Right cardiac atrium (tissue), 5 donors: ENCODE measurements at places on chromosomes 1 and 21. TPM values are rescaled to one million over a fixed set of nuclear protein-coding genes. Genes with fewer than 3 reads are reported as not detected.

- DNase-seq: peak; percentile 94
Observed at GRCh38 chr1:209643285-209644020, 8.8 kb downstream of the LAMB3 start.

GRCh38 chr1:197618061-197618460 is 157.2 kb downstream of the DENND1B start:
- no peak for DNase-seq

DNA sequence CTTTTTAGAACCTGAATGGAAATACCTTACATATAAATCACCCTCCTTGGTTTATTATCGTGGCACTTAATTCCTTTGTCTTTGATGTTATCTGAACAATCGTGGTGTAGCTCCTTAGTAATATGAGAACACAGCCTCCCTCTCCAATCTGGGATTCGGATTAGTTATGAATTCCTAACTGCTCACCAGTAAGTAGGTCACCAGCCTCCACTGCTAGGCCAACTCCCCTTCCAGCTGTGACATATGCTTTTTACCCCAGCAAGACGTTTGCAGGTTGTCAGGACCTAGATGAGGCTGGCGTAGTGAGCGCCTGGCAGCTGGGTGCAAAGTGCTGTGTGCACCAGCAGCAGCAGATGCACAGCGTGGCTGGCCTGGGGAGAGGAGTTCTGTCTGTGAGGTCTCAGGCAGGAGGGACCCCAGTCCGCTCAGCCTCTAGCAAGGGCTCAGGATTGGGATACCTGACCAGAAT is 38.2 kb downstream of the NTPCR start:
- no peak for DNase-seq

GRCh38 chr1:240575981-240576662 is 35.8 kb downstream of the GREM2 start:
- no peak for DNase-seq

- DNase-seq: no peak
Observed at GRCh38 chr1:165217958-165218357, 138.6 kb downstream of the LMX1A start.

GRCh38 chr1:11772458-11772857 is 10.5 kb downstream of the C1orf167 start:
- peak; percentile 42 for DNase-seq

NCAM2 gene
- total RNA-seq: 8.2 TPM

- no peak for DNase-seq
Observed at GRCh38 chr1:185406006-185406690, 89.1 kb upstream of the IVNS1ABP start.

ALPL gene
- 20.6 TPM for total RNA-seq

LRRC38 gene
- total RNA-seq: 0.43 TPM

ARMH1 gene
- total RNA-seq: 1.1 TPM

DNA sequence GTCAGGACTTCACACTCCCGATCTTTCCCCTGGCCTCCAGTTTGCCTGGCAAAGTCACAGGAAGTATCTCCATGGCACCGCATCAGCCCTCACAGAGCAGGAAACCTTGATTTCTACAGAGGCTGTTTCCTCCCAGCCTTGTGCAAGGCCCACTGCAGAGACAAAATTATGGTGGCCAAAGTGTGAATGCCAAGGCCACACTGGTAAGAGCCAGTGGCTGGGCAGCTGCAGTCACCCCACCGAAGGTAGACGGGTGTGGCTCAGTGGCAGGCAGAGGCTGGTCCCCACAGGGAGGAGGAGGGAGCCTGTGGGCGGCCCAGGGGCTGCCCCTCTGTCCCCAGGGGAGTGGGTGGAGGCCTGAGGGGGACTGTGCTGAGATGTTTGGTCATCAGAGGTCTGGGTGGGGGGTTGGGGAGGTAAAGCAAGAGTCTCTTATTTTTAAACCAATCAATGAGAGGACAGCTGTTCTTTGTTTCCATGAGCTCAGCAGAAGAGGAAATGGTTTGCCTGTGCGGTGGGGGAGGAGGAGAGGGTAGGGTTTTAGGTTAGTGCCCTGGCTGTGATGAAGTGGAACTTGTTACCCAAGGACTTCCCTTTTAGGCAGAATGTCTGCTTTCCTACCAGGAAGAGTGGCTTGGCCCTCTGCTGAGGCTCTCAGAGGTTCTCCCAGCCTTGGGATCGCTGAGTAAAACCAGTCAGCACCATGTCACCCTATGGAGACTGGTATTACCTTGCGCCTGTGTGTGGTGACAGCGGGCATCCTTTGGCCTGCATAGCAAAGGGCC is 18.0 kb upstream of the BTG2 start:
- DNase-seq: peak; percentile 68

PALMD gene
- 78.9 TPM for total RNA-seq

DNA sequence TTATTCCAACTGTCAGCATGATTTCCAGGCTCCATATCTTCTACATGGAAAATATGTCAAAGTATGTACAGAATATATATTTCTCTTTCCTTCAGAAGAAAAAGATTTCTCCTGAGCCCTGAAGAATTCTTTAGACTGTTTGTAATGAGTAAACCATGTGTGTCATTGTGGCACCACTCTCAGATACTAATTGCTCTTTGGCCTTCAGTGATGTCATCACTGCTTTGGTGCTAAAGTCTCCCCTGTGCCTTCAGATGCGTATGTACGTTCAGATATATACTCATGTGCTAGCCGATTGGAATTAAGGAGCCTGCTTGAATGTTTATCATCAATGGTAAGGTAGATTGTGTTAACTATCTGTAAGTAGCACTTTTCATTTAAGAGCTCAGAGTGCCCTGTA is 20.6 kb upstream of the NBL1 start:
- DNase-seq: no peak

DNA sequence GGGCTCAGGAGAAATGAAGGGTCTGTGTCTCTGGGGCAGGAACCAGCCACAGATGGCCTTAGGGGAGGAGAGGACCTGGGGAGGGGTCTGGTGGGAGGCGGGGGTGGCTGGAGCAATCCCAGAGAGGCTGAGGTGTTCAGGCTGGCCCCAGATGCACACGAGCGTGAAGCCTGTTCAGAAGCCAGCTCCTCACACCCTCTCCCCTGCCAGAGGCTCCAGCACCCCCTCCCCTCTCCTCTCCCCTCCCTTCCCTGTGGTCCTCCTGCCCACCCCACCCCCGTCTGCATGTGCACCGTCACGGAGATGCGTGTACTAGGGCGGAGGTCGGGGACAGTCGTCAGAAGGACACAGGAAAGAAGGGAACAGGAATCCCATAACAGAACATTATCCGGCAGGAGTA is 115.0 kb upstream of the COL6A1 start:
- no peak for DNase-seq

GRCh38 chr1:90122654-90123340 is 127.9 kb downstream of the ZNF326 start:
- no peak for DNase-seq

GRCh38 chr1:17881761-17882160 is 126.6 kb downstream of the ACTL8 start:
- DNase-seq: no peak
